Natural killer cell treated with Interleukin-12 subunit alpha and Interleukin-12 subunit beta and Interleukin-15 and Interleukin-18, amount 100 ng/mL, for 72 hours (primary cell): ENCODE measurements at places on chromosomes 6 and 20.

- H3K36me3 ChIP-seq = no peaks in the 10 kb centered on the region
- no peak overlapping the region for H3K4me3 ChIP-seq
- H3K27ac ChIP-seq = no peak overlapping the region
- H3K27me3 ChIP-seq = peaks cover 44% of the 10 kb centered on the region
- no peak for DNase-seq
Measured at GRCh38 chr20:609371-609964, 641 bp downstream of the TCF15 start.

- H3K4me3 ChIP-seq = no peak overlapping the region
- no peaks in the 10 kb centered on the region for H3K27me3 ChIP-seq
- no peak for DNase-seq
- H3K27ac ChIP-seq = no peak overlapping the region
- H3K36me3 ChIP-seq = no peaks in the 10 kb centered on the region
Measured at GRCh38 chr6:100138346-100139022, 144.5 kb upstream of the MCHR2 start.

DNA sequence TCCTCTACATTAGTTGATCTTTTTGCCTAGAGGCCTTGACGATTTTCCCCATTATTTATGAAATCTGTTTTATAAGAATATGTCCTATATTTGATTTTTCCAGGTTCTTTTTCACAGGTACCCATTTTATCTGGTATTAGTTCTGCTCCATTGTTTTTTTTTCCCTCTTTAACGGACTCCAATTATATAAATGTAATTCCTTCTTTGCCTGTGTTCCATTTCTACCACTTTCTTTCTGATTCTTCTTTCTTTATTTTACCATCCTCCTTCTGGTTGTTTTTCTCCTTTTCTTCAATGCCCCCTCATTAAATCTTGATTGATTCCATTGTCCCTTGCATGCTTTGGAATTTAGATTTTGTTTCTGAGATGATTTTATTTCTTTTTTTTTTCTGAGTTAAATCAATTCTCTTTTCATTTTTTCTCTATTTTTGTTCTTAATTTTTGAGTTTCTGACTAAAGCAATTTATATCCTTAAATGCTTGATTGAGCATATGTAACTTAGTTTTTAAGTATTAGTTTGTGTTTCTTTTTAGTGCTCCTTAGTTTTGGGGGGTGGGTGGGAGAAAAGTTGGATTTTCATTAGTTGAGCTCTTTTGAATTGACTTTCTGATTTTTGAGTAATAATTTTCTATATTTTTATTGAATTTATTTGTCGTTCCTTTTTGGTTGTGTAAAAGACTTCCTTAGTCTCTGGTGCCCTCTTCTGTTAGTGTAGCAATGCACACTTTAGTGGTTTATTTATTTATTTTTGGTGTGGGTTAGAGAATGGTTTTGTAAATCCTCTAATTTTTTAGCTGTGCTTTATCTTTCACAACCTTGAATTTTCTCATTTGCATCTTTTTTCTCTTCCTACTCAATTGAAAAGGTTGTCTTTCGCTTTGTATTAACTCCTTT, 140.8 kb downstream of the FARS2 start:
- no peaks in the 10 kb centered on the region for H3K27me3 ChIP-seq
- no peak for DNase-seq
- H3K36me3 ChIP-seq = no peaks in the 10 kb centered on the region
- peaks cover 11% of the 10 kb centered on the region for H3K4me1 ChIP-seq

DNA sequence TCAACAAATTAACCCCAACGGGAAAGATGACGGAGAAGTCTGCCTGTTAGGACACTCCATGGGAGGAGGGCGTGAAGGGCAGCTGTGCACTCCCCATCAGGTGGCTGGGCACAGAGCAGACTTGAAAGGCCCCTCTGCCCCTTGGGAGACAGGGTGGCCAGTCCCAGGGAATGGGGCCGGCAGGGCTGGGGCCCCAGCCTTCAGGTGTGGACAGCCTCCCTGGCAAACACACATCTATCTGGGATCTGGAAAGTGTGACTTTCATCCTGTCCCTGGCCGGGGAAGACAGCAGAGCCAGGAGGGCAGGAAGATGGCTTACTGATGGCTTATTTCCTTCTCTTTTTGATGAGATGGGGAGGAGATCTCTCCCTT, 4.5 kb upstream of the FRMD1 start:
- no peak for DNase-seq
- peaks cover 2% of the 10 kb centered on the region for H3K27me3 ChIP-seq
- H3K4me1 ChIP-seq = no peaks in the 10 kb centered on the region
- no peaks in the 10 kb centered on the region for H3K36me3 ChIP-seq

DNA sequence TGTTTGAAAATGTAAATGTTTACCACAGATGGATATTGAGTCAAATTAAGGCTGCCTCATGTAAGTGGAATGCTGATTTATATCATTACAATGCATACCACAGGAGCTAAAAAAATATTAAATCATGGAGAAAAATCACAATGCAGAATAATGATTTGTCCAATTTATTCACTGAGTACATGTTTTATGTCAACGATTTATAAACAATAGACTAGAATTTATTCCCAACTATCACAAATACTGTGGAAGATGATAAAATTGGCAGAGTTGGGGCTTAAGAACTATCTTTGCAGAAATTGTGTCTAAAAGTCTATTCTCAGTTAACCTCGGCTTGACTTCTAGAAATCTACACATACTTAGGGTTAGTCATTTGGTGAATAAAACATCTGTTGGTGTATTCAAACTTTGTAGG, 472.1 kb upstream of the MARCKS start:
- no peak overlapping the region for H3K27ac ChIP-seq
- H3K4me1 ChIP-seq = no peaks in the 10 kb centered on the region
- no peaks in the 10 kb centered on the region for H3K36me3 ChIP-seq
- no peak overlapping the region for H3K4me3 ChIP-seq
- no peaks in the 10 kb centered on the region for H3K27me3 ChIP-seq

GRCh38 chr6:47454713-47455396, 22.7 kb upstream of the CD2AP start:
- DNase-seq = no peak
- H3K27ac ChIP-seq = no peak overlapping the region
- no peaks in the 10 kb centered on the region for H3K4me1 ChIP-seq
- no peak overlapping the region for H3K4me3 ChIP-seq

DNA sequence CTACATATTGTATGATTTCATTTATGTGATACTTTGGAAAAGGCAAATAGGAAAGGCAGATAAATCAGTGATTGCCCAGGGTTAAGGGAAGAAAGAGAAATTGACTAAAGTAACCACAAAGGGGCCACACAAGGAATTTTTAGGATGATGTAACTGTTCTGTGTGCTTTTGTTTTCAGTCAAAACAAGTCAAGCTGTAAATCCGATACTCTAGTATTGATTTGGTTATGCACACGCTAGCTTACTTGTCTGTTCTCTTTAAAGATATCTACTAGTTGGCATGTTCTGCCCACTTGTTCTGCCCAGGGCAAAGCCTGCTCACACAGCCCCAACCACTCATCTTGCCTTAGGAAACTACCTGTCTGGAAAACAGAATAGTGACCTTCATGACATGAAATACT, 6.4 kb downstream of the FBXL4 start:
- H3K27ac ChIP-seq = no peak overlapping the region
- no peak for DNase-seq
- peaks cover 44% of the 10 kb centered on the region for H3K4me1 ChIP-seq
- H3K36me3 ChIP-seq = peaks cover 28% of the 10 kb centered on the region
- H3K27me3 ChIP-seq = no peaks in the 10 kb centered on the region
- no peak overlapping the region for H3K4me3 ChIP-seq

- no peak overlapping the region for H3K27ac ChIP-seq
- H3K4me1 ChIP-seq = no peaks in the 10 kb centered on the region
- H3K4me3 ChIP-seq = no peak overlapping the region
- no peaks in the 10 kb centered on the region for H3K36me3 ChIP-seq
Measured at GRCh38 chr6:44715188-44715587, 327.7 kb downstream of the CDC5L start.

DNA sequence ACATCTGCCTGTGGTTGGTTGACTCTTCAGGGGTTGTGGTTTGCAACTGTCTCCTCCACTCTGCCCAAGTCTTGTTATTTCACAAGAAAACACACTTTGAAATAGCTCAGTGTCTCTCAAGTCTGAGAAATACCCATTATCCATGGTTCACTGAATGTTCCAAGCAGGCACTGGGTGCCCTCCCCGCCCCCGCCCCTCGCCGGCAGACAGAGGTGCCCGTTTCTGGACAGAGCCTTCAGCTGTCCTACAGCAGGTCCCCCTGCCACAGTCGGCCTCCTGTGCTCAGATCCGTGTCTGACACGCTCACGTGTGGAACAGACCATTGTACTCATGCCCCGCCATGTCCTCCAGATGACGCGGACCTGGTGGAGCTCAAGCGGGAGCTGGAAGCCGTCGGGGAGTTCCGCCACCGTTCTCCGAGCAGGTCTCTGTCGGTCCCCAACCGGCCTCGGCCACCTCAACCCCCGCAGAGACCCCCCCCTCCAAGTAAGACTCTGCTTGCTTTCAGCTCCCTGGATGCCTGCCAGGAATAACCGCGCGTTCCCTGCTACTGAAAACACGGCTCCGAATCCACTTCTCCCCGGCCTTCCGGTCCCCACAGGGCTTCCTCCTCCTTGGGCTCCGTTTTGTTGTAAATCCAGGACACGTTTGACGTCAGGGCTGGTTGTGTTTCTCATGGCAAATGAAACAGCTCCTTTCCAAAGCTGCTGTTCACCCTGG, 81.4 kb downstream of the SERAC1 start:
- H3K27me3 ChIP-seq = no peaks in the 10 kb centered on the region
- H3K4me3 ChIP-seq = no peak overlapping the region
- no peak for DNase-seq
- H3K36me3 ChIP-seq = no peaks in the 10 kb centered on the region
- H3K4me1 ChIP-seq = peaks cover 5% of the 10 kb centered on the region
- H3K27ac ChIP-seq = no peak overlapping the region

GRCh38 chr20:16760431-16761304, 12.5 kb downstream of the OTOR start:
- H3K27ac ChIP-seq = no peak overlapping the region
- no peaks in the 10 kb centered on the region for H3K36me3 ChIP-seq
- peaks cover 40% of the 10 kb centered on the region for H3K27me3 ChIP-seq
- DNase-seq = no peak
- H3K4me1 ChIP-seq = no peaks in the 10 kb centered on the region
- no peak overlapping the region for H3K4me3 ChIP-seq

DNA sequence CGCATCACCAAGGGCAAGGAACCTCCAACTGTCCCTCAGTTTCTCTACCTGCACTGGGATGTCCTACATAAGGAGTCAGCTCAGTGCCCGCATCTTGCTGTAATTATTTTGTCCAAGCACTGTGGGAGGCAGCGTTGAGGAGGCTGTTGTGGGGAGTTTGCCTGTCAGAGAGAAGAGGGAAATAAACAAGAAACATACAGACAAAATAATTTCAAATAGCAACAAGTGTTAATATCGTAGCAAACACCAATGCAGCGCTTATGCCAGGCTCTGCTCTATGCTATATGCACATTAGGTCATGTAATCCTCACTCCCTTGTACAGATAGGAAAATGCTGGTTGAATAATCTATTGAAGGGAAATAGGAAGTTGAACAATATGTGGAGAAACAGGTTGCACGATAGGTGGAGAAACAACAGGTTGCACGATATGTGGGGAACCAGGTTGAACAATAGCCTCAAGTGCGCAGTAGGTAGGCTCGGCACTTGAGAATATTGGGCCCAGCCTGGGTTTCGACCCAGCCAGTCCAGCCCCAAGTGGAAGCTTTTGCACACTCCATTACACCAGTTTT, 91.2 kb upstream of the SIRPA start:
- H3K27ac ChIP-seq = no peak overlapping the region
- DNase-seq = no peak
- H3K4me3 ChIP-seq = no peak overlapping the region
- H3K4me1 ChIP-seq = no peaks in the 10 kb centered on the region
- H3K36me3 ChIP-seq = no peaks in the 10 kb centered on the region

- DNase-seq = no peak
- H3K4me1 ChIP-seq = no peaks in the 10 kb centered on the region
- no peak overlapping the region for H3K27ac ChIP-seq
Measured at GRCh38 chr6:133428295-133428694, 187.1 kb downstream of the EYA4 start.

DNA sequence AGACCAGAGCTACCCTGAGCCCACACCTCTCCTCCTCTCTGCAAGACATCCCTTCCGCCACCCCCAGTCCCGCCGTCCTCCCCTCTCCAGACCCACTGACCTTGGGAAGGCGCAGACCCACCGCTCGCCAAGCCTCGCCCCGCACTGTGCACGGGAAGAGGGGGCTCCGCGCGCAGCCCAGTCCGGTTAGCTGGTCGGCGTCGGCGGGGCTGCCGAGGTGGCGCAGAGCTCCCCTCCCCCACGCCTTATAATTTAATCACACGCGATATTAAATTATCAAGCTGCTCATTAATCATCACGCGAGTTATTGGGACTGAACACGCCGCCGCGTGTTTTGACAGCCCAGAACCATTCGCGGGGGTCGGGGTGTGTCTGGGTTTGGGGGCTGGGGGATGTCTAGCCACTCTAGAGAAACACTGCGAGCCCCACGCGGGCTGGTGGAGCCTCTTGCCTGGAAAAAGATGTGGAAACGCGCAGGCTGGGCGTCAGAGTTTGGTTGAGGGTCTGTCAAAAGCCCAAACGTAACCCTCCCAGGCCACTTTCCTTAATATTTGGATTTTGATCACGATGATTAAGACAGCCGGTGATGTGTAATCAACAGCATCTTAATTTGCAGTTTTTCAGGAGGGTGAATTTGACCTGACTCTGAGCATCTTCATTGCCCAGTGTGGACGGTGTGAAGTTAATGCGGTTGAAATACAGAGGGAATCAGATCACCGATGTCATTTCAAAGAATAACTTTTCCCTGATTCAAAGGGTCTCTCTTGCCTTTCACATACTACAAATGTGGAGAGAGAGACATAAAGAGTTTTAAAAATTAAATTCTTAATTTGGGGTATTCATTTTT, at the start of gene LINC00237:
Gene LINC00237 (minus strand): TSS at position 188 of the 847 bp plus-strand sequence.
- H3K36me3 ChIP-seq = no peaks in the 10 kb centered on the region
- H3K4me3 ChIP-seq = no peak within 1 kb of the TSS
- DNase-seq = no peak
- peaks cover 10% of the 10 kb centered on the region for H3K4me1 ChIP-seq

DNA sequence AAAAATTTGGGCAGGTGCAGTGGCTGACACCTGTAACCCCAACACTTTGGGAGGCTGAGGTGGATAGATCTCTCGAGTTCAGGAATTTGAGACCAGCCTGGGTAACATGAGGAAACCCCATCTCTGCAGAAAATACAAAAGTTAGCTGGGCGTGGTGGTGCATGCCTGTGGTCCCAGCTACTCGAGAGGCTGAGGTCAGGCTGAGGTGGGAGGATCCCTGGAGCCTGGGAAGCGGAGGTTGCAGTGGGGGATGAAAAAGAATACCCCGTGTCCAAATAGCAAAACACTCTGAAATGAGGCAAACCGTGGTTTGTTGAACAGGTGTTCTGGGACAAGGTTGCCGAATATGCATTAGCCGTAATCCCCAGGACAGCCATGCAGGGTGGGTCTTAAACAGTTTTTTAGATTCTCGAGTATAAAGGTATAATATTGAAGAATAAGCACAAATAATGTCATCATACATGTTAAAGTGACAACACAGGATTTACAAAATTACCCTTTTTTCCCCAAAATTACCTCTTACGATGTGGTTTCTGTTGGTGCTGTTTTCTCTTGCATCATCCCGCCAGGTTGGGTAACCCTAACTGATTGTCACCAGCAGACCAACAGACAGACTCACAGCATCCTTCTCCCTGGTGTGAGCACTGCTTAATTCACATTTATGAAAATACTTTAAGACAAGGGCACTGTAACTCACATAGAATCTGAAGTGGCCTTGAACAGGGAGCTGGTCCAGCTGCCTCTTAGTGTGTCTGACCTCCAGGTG, 9.1 kb downstream of the DNAJC5 start:
- H3K27ac ChIP-seq = peak overlapping the region; percentile 32
- no peak for DNase-seq
- no peaks in the 10 kb centered on the region for H3K27me3 ChIP-seq
- H3K4me1 ChIP-seq = peaks cover 24% of the 10 kb centered on the region

GRCh38 chr6:25655723-25656122, 3.7 kb downstream of the SCGN start:
- no peak for DNase-seq
- H3K27me3 ChIP-seq = peaks cover 53% of the 10 kb centered on the region
- H3K4me3 ChIP-seq = no peak overlapping the region
- no peak overlapping the region for H3K27ac ChIP-seq
